ENCODE measurements at places on chromosomes 5 and 9. TPM values are rescaled to one million over a fixed set of nuclear protein-coding genes. Genes with fewer than 3 reads are reported as not detected.

- H3K27ac ChIP-seq: no peak overlapping the region
- H3K36me3 ChIP-seq: no peaks in the 10 kb centered on the region
- H3K4me3 ChIP-seq: no peak overlapping the region
Observed at GRCh38 chr5:175337680-175338079, 106.3 kb downstream of the DRD1 start.

DNA sequence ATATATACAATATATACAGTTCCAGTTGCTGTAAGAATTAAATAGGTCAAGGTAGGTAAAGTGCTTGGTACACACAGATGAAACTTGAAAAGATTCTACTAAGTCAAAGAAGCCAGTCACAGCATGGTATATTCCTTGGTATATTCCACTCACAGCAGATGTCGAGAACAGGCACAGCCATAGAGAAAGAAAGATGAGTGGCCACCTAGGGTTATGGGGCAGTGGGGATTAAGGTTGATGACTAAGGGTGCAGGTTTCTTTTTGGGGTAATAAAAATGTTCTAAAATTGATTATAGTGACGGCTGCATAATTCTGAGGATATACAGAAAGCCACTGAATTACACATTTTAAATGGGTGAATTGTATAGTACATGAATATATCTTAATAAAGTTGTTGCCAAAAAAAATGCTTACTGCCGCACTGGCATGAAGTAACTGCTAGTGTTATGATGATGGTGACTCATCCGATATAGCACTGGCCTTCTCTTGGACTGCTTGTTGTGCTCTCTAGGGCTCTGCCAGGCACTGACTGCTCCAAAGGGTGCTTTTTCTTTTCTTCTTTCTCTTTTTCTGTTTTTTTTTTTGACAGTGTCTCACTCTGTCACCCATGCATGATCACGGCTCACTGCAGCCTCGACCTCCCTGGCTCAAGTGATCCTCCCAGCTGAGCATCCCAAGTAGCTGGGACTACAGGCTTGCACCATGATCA lies 23.5 kb downstream of the TBC1D2 start:
- peaks cover 4% of the 10 kb centered on the region for H3K4me1 ChIP-seq
- no peaks in the 10 kb centered on the region for H3K27me3 ChIP-seq
- no peak overlapping the region for H3K4me3 ChIP-seq
- DNase-seq: no peak
- H3K27ac ChIP-seq: no peak overlapping the region

Gene CAVIN4
- 0.82 TPM for total RNA-seq

DNA sequence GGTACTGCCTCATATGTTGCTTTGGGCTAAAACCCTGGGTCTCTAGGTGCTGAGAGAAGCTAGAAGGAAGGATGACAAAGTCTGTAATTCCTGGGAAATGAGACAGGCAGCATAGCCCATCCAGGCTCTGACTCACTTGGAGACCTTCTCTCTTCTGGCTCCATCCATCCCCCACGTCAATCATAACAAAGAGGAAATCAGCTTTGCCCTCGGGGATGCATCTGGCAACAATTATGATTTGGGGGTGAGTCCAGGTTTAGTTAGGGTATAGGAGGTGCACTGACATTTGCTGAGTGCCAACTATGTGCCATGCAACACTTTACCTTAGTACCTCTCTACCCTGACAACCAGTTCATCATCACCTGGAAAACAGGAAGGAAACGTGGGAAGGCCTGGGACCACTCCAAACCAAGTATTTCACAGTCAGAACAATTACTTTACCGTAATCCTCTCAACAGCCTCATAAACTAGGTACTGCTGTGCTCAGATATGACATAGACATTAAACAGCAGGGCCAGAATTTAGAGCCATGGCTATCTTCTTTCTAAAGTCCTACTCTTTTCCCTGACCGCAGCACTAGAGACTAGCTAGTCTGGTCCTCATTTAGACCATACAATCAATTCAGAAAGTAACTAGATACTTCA lies 39.1 kb upstream of the GZMA start:
- H3K27me3 ChIP-seq: no peaks in the 10 kb centered on the region
- no peak overlapping the region for H3K27ac ChIP-seq
- no peak overlapping the region for H3K4me3 ChIP-seq
- no peaks in the 10 kb centered on the region for H3K4me1 ChIP-seq
- no peaks in the 10 kb centered on the region for H3K36me3 ChIP-seq

DNA sequence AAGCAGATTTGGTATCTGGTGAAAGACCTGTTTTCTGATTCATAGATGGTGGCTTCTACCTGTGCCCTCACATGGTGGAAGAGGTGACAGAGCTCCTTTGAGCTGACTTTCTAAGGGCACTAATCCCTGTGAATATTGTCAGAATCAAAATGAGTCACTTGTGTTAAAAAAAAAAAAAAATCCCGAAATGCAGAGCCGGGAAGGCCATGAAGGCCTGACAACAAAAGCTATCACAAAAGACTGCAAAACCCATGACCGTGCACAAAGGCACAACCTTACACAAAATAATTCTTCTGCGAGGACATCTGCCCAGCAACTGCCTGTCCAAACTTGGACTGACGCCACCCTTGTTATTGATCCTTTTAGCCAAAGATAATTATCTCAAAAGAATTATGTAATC lies 19.6 kb upstream of the UBTD2 start:
- H3K27ac ChIP-seq: peak overlapping the region; percentile 65
- no peak for DNase-seq
- H3K4me1 ChIP-seq: peaks cover 21% of the 10 kb centered on the region
- no peaks in the 10 kb centered on the region for H3K36me3 ChIP-seq

- DNase-seq: no peak
- peaks cover 12% of the 10 kb centered on the region for H3K4me1 ChIP-seq
- no peaks in the 10 kb centered on the region for H3K36me3 ChIP-seq
- H3K27ac ChIP-seq: no peak overlapping the region
- no peaks in the 10 kb centered on the region for H3K27me3 ChIP-seq
- H3K4me3 ChIP-seq: no peak overlapping the region
Observed at GRCh38 chr5:141478321-141478945, 2.7 kb downstream of the PCDHGC3 start.

Gene CDC20B
- 0.08 TPM for total RNA-seq

GRCh38 chr9:87137718-87138117 lies 190.4 kb upstream of the GAS1 start:
- no peaks in the 10 kb centered on the region for H3K36me3 ChIP-seq
- no peak overlapping the region for H3K4me3 ChIP-seq
- no peak overlapping the region for H3K27ac ChIP-seq
- no peaks in the 10 kb centered on the region for H3K27me3 ChIP-seq
- DNase-seq: no peak

Gene FOXD4L6
- total RNA-seq: not detected

Gene FOXI1
- 0.44 TPM for total RNA-seq

Gene SLU7
- 45.7 TPM for total RNA-seq

DNA sequence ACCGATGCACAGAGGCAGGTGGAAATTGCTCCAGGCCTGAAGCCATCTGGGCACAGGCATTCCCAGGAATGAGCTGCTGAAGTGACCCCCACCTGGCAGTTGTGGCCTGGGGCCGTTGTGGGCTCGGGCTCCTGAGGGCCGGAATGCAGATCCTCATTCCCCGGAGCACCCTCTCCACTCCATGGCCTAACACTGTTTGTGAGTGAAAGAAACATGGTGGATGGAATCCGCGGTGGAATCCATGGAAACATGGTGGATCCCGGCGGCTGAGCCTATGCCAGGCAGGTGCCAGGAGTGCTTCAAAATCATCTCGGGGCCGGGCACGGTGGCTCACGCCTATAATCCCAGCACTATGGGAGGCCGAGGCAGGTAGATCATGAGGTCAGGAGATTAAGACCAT lies 3.6 kb upstream of the SARDH start:
- H3K27ac ChIP-seq: no peak overlapping the region
- H3K36me3 ChIP-seq: no peaks in the 10 kb centered on the region
- H3K4me3 ChIP-seq: no peak overlapping the region
- H3K27me3 ChIP-seq: no peaks in the 10 kb centered on the region
- no peak for DNase-seq
- H3K4me1 ChIP-seq: no peaks in the 10 kb centered on the region

Gene WDR31
- total RNA-seq: 0.80 TPM

- no peaks in the 10 kb centered on the region for H3K4me1 ChIP-seq
- no peaks in the 10 kb centered on the region for H3K36me3 ChIP-seq
- H3K27ac ChIP-seq: no peak overlapping the region
- H3K27me3 ChIP-seq: no peaks in the 10 kb centered on the region
- H3K4me3 ChIP-seq: no peak overlapping the region
Observed at GRCh38 chr5:132003170-132003744, 8.2 kb downstream of the ACSL6 start.

Gene TRPM3
- not detected for total RNA-seq

DNA sequence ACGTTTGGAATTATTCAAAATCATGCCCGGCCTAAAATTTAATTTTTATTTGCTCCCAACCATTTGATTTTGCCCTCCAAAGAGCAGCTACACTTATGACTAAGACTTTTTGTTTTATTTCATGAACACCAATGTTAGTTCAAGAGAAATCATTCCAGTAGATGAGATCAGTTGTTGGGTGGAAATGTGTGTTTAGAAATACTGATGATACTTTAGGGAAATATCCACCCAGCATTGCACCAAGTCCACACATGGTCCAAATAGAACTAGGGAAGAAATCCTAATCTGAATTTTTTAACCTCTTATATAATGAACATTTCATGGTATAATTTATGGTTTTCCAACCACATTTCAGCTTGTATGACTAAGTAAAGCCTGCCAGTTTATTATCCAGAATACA lies 28.3 kb upstream of the GOLPH3 start:
- H3K4me1 ChIP-seq: no peaks in the 10 kb centered on the region
- no peak for DNase-seq

DNA sequence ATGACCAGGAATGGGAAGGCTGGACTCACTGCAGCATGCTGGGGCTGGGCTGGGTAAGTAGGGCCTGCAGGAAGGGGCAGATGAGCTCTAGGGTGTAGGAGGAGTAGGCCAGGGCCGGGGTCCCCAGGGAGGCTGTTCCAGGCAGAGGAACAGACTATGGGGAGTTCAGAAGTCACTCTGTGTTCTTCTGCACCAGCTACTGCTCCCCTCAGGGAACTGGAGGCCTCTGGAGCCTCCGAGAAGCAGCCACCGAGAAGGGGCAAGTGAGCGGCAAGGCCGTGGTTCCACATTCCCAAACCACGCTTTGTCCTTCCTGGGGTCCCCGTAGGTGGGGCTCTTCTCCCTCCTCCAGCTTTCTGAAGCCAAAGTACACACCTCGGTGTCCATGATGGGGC lies 8.4 kb upstream of the SLC2A6 start:
- H3K27me3 ChIP-seq: no peaks in the 10 kb centered on the region
- H3K36me3 ChIP-seq: no peaks in the 10 kb centered on the region
- no peak overlapping the region for H3K27ac ChIP-seq
- peaks cover 2% of the 10 kb centered on the region for H3K4me1 ChIP-seq
- DNase-seq: no peak

Gene C1QTNF2
- total RNA-seq: 0.44 TPM

DNA sequence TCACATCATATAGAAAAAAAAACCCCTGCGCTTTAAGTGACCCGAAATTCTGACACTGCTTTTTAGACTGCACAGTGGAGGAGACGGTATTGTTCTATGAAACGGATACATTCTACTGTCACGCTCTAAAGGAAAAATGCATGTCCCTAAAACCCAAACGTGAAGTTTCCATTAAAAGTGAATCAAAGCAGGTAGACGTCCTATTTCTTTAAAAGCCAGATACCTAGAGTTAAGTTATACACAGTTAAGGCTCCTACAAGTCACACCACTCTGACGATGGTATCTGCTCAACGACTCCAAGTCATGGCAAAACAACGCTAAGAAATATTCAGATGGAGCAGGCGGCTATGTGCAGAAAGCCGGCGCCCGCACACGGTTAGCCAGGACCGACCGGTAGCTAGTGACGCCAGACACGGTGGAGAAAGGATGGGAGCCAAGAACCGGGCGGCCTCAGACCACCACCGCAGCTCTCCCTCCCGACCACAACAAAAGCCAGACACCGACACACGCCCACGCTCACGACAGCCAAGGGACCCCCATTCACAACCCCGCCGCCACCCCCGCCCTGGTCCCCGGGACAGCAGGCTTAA lies 734 bp downstream of the SKP1 start:
- H3K4me3 ChIP-seq: peak overlapping the region; percentile 92
- no peaks in the 10 kb centered on the region for H3K27me3 ChIP-seq
- peaks cover 22% of the 10 kb centered on the region for H3K4me1 ChIP-seq
- DNase-seq: no peak
- H3K36me3 ChIP-seq: peaks cover 21% of the 10 kb centered on the region
- peak overlapping the region; percentile 85 for H3K27ac ChIP-seq

Gene MGAT4B
- total RNA-seq: 406 TPM

DNA sequence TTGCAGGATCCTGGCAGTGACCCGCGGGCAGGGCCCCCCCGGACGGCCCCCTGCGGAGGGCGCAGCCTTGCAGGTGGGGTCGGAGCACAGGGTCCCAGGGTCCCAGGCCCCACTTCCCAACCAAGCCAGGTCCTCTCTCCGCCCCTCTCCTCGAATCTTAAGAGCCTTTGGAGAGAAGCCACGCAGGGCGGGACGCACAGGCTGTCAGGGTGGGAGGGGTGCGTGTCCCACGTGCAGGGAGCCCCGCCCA lies 18.4 kb upstream of the EGFL7 start:
- H3K4me3 ChIP-seq: peak overlapping the region; percentile 31
- H3K36me3 ChIP-seq: no peaks in the 10 kb centered on the region
- no peaks in the 10 kb centered on the region for H3K27me3 ChIP-seq
- DNase-seq: no peak

Gene LCN15
- total RNA-seq: 0.05 TPM

- no peaks in the 10 kb centered on the region for H3K27me3 ChIP-seq
- no peak overlapping the region for H3K27ac ChIP-seq
- H3K4me3 ChIP-seq: no peak overlapping the region
- 0 out of 2 replicates have a peak, but pooled peaks cover 2% of the 10 kb centered on the region for H3K4me1 ChIP-seq
Observed at GRCh38 chr5:151619812-151620460, 28.8 kb upstream of the FAT2 start.

- no peaks in the 10 kb centered on the region for H3K36me3 ChIP-seq
- H3K4me1 ChIP-seq: no peaks in the 10 kb centered on the region
- no peaks in the 10 kb centered on the region for H3K27me3 ChIP-seq
- DNase-seq: no peak
- no peak overlapping the region for H3K27ac ChIP-seq
- H3K4me3 ChIP-seq: no peak overlapping the region
Observed at GRCh38 chr5:60457233-60457632, 242.7 kb downstream of the DEPDC1B start.

Gene PITX1
- total RNA-seq: 41.5 TPM

Gene FOXD4L4
- total RNA-seq: 0.10 TPM

GRCh38 chr5:141611289-141611688 lies 7.5 kb downstream of the DIAPH1 start:
- H3K27ac ChIP-seq: no peak overlapping the region
- no peaks in the 10 kb centered on the region for H3K27me3 ChIP-seq
- no peaks in the 10 kb centered on the region for H3K36me3 ChIP-seq
- DNase-seq: no peak

Gene PCDHB7
- 1.3 TPM for total RNA-seq

DNA sequence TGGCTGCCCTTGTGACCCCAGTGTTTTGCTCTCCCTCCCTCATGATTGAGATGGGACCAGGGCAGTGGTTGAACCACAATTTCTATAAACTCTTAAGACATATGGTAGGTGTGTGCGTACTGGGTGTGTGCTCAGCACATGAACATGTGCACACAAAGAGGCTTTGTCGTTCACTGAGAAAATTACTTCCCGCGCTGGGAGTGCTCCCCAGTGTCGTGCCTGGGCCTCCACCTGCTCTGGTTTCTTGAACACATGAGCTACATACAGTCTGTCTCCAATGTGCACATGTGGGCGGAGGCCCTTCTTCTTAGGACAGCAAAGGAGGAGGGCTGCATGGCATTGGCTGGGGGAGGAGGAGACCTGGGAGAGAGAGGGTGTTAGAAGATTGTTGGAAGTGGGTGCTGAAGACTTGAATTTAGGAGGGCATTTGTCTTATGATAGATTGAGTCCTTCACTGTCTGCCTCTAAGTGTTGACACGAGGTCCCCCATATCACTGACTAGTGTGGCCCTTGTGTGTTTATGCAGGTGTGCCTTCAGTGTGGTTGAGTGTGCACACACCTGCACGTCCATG lies 170.0 kb downstream of the CACNA1B start:
- H3K4me3 ChIP-seq: no peak overlapping the region
- no peaks in the 10 kb centered on the region for H3K4me1 ChIP-seq
- H3K36me3 ChIP-seq: no peaks in the 10 kb centered on the region
